ENCODE measurements at places on chromosomes 2 and 18.

DNA sequence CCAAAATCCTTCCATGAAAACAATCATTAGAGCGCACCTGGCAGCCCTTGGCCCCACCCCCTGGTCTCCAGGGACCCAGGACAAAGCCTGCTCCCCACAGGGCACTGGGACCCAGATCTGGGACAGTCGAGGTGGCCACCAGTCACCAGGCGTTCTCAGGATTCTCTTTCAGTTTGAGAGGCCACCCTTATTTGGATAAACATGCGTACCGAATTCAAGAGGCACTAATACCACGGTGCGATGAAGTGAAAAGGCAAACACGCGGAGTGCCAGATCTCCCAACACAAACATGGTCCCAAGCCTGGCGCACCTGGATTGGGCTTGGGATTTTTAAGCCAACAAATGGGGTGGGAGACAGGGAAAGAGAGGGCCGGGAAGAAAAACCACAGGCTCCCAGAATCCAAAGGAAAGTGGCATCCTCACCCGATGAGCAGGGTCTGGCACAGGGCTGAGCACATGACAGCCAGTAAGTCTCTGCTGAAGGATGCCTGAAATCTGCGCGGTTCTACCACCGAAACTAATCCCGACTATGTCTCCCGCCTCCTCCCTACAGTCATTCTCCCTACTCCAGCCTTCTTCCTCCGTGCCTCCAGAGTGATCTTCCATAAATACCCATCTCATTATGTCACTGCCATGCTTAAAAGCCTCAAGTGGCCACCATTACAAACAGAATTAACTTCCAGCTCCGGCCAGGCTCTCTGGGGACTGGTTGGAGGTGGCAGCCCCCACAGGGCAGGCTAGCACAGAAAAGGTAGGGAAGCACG lies 60.9 kb upstream of the KLHL29 start:
- no peak for DNase-seq

DNA sequence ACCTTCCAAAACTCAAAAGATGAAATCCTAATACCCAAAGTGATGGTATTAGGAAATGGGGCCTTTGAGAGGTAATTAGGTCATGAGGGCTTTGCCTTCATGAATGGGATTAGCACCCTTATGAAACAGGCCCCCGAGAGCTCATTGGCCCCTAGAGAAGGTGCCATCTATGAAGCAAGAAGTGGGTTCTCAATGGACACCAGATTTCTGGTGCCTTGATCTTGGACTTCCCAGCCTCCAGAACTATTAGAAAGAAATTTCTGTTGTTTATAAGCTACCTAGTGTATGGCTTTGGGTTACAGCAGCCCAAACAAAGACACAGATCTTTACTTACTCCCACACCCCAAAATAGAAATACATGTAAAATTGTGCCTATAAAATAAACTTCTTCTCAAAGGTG lies 45.4 kb downstream of the SOCS6 start:
- DNase-seq = no peak

GRCh38 chr2:233267516-233268245 lies 16.2 kb downstream of the ATG16L1 start:
- no peak for DNase-seq

DNA sequence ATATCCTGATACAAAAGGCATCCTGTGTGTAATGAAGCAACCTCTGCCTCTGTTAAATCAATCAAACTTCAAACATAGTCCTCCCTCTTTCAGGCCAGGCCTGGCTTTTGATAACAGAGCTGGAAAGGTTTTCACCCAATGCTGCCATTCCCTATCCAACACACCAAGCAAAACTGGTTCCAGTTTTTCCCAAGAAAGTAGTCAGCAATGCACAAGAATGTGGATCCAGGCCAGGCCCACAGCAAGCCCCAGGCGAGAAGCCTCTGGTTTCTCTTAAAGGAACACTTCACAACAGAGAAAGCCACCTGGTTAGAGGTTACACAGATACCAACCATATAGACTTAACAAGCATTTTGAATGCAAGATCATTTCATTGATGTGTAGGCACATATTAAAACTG lies 49.2 kb upstream of the CCDC150 start:
- DNase-seq = no peak
